ENCODE measurements at places on chromosomes 5 and 9.

- DNase-seq: no peak
Observed at GRCh38 chr5:110031402-110032140, 341.8 kb downstream of the MAN2A1 start.

- DNase-seq: no peak
Observed at GRCh38 chr5:44535621-44536020, 146.4 kb upstream of the FGF10 start.

DNA sequence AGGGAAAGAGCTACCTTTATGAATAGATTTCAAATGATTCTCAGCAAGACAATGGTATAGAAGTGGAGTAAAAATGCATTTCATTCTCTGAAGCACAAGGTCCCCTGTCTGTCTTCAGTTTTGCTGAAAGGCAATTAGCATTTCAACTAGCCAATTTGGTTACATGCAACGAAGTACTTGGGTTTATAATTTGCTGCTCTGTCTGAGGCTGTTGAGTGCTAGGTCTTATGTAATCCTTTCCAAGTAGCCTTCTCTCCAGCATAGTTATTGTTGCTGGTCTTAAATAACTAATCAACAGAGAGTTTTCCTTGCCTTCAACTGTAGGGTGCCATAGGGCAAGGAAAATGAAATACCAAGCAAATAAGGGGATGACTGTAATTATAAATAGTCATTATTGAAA is 4.5 kb downstream of the ADGRV1 start:
- DNase-seq: no peak

- DNase-seq: no peak
Observed at GRCh38 chr9:79970146-79970425, 398.3 kb downstream of the TLE4 start.

GRCh38 chr9:92564982-92565381 is 29.2 kb upstream of the ECM2 start:
- DNase-seq: no peak

DNA sequence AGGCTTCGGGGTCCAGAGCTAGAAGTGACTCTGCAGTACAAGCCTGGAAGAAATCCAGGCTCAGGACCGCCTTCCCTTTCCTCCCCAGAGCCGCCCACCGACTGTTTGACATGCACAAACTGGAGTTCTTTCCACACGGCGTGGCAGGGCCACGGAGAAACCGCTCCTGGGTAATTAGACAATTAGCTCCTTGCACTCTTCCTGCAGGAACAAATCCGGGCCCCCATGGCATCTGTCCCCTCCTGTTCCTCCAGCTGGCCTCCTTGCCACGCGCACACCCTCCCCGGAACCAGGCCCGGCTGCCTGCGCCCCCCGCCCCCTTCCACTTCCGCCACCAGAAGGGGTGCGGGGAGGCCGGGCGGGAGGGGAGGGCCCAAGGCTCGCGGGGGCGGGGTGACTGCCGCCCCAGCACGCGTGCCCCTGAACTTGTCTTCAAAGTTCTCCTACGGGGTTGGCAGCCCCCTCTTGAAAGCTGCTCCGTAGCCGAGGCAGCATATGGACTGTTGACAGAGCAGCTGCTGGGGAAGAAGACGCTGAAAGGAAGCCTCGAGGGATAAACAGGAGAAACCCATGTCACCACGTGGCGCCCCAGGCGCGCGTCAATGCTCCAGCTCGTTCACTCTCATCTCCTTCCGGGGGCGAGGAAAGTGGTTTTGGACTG is 74.3 kb downstream of the SEC61B start:
- no peak for DNase-seq

DNA sequence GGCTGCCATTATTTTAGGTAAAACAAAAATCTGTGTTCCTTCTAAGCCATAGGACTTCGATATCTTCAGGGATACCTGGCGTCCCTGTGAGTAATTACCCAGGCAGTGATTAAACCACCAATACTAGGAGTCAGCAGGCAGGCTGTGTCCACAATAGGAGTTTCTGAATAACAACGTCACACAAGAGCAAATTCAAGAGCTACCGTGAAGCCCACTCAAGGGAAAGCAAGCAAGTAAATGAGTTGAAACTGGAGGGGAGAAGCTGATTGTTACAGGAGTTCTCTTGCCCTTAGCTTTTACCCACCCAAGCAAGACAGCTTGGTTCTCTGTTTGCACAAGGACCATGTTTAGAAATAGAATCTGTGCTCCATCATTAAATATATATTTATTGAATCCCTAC is 50.8 kb downstream of the SEMA5A start:
- DNase-seq: no peak

DNA sequence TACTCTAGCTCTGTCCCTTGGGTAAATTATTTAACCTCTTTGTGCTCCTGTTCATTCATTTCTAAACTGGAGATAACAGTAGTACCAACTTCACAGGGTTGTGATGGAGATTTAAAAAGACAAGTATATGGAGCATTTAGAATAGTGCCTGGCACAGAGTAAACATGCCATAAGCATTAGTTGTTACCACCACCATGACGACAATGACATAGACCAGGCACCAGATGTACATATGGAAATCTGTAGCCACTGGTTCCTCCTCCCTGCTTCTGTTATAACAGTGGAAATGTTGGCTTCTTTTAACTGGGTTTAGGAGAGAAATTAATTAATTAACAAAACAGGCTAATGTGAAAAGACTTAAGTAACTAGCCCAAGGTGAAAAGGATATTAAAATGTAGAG is 217.5 kb downstream of the DENND1A start:
- no peak for DNase-seq

DNA sequence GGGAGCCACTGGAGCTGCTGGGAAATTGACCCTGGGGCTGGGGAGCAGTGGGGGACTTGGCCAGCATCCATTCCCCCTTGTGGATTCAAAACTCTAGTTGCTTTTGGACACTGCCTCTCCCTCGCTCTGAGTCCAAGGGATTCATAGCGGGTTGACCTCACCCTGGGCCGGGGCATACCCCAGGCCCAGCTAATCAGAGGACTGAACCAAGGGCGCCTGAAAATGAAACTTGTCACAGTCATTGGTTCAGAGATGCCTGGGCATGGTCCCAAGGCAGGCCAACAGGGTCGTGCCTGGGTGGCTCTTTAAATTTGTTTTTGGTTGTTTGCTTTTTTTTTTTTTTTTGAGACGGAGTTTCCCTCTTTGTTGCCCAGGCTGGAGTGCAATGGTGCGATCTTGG is 22.6 kb downstream of the STK10 start:
- no peak for DNase-seq

Measured in effector memory CD4-positive, alpha-beta T cell (primary cell).